GM06990 (cell line): ENCODE measurements at places on chromosomes 2 and 18.
A peak's percentile ranks its signal among the peaks of the same experiment; 100 is the strongest.

DNA sequence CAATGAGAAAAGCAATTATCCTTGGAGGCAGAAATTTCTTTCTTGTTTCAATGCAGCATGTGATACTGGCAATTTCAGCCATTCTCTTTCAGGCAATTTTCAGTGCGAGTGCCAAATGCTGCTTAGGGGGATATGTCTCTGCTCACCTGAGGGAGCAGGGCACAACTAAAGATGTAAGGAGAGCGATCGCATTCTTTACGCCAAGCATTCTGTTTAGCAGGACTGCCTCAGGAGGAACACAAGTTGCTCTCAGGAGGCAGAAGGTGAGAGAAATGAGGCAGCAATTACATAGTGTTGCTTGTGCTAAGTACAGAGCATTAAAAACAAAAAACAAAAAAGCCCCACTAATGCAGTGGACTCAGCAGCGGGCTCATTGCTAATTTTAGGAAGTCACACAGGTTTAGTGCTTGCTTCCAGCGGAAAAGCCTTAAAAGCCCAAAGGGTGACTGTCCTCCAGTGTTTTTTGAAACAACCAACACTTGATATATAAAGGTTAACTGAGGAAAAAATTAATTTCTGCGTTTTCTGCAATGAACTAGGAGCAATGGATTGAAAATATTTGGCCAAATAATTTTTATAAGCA lies 116.9 kb downstream of the METTL8 start:
- no peak for DNase-seq

DNA sequence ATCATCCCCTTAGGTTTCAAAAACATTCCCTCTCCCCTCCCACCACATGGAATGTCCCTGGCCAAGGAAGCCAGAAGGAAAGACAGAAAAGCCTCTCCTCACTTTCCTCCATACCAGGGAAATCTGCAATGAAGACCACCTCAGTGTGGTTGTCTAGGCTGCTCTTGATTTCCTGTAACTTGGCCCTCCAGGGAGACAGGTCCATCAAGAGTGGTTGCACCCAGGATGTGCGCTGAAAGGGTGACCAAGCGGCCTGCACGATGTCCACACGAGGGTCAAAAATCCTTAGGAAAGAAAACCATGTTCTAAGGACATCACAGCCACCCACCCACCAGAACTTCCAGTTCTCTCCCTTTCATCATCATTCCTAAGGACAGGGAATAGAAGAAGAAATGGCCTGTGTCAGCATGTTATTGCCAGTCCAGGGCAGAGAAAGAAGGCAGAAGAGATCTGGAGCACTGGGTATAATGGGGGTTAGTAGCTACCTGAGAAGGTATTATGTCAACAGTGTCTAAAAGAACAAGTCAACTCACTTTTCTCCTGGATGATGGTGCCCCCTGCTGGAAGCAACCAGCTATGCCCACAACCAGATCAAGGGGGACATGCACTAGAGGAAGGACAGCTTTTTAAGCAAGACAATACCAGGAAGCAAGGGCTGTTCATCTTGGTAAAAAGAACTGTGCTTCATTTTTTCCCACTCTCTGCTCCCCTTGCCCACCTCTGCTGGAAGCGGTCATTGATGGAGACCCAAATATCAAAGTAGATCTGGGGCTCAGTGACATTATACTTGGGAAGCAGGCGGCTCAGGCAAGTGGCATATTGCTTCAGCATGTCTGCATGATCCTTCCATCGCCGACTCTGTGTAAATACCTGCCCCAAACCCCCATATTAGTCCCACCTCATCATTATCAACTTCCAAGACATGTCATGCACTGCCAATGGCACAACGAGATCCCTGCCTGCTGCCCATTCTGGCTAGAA lies 9.3 kb downstream of the GGCX start:
- peak; percentile 48 for DNase-seq

DNA sequence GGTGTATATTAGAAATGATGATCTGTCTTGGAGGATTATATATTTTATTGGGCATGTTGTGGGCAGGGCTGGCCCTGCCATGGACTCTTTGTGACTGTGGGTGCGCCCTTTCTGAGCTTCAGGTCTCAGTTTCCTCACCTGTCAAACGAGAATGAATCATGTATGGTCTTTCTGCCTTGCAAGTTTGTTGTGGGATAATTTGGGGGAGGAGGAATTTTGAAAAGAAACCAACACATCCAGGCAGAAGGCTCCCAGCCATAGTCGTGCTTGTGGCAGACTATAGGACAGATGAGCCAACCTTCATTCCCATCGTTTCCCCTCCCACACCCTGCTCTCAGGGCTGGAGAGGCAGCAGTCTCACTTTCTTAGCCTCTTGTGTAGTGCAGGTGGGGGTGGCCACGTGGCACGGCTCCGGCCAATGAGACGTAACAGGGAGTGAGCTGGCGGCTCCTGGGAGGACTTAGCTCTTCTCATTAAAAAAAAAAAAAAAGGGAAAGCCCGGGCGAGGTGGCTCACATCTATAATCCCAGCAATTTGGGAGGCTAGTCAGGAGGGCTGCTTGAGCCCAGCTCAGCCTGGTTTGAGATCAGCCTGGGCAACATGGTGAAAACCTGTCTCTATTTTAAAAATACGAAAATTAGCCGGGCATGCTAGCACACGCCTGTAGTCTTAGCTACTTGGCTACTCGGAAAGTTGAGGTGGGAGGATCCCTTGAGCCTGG lies 63.1 kb downstream of the RHOB start:
- DNase-seq, result no peak

DNA sequence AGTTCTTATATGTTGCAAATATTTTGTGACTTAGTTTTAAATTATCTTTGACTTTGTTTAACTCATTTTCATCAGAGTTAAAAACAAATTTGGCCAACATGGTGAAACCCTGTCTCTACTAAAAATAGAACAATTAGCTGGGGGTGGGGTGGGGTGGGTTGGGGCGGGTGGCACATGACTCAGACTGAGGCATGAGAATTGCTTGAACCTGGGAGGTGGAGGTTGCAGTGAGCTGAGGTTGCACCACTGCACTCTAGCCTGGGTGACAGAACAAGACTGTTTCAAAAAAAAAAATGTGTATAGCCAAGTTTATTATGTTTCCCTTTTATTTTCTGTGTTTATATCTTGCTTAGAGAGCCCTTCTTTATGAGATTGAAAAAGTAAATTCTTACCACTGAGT lies 14.2 kb upstream of the LIPG start:
- no peak for DNase-seq

GRCh38 chr2:239344857-239345216 lies 56.0 kb downstream of the HDAC4 start:
- DNase-seq, result no peak

DNA sequence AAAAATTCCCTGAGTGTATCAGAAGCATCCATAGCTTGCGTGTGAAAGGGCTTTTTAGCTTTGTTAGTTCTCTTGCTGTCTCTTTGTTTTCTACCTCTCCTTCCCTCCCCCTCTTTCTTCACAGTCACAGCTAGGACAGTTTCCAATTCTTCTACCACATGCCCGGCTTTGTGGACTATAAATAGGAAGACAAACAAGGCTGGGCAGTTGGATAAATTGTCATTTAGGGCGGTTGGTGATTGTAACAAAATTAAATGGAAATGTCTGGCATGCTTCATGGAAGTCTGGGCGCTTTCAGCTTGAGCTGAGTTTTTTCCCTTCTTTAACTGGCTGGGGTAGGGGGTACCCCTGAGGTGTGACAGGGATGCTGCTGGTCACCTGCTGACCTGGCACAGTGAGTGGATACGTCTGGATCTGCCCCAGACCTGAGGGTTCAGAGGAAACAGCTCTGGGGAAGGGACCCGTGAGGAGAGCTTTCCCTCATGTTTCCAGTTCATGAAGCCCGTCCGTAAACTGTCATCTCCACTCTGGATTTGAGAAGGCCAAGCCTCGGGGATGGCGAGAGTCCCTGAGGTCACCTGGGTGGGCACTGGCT lies 29.0 kb upstream of the GIGYF2 start:
- no peak for DNase-seq

DNA sequence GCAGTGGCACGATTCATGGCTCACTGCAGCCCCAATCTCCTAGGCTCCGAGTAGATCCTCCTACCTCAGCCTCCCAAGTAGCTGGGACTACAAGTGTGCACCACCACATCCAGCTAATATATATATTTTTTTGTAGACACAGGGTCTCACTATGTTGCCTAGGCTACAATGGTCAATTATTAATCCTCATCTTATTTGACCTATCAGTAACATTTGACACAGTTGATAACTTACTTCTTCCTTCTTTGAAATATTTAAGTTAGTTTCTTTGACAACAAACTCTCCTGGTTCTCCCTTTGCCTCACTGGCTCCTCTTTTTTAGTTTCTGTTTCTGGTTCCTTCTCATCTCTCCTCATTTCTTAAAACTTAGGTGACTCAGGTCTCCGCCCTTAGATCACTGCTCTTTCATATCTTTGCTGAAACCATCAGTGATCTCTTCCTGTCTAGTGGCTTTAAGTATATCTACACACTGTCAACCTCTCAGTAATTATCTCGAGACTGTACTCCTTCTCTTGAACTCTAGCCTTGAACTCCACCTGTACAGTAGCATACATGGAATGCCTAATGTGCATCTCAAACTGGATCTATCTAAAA lies 11.5 kb downstream of the PGAP1 start:
- no peak for DNase-seq

DNA sequence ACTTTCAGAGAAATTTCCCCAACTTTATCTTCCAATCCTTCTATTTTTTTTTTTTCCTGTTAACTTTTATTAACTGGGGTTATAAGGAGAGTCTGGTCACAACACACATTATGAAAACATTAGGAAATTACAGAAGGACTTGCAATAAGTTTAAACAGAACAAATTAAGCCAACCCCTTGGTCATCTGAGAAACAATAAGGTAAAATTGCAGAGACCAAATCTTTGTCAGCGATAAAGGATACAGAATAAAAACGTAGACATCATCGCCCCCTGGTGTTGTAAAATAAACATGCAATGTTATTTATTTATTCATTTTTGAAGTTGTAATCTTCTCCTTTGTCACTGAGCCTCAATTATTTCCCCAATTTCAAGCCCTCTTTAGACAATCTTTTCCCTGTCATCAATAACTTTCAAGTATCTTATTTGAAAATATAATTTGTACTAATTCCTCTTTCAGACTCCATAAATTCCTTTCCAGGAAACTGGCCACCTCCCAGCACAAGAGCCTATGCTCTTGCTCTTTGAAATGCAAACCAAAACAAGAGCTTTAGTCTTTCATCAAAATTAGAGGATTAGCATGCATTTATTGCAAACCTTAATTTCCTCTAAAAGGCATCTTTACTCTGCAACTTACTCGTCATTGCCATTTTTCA lies 19.5 kb downstream of the G6PC2 start:
- no peak for DNase-seq
